ENCODE measurements at places on chromosomes 5 and 9.

DNA sequence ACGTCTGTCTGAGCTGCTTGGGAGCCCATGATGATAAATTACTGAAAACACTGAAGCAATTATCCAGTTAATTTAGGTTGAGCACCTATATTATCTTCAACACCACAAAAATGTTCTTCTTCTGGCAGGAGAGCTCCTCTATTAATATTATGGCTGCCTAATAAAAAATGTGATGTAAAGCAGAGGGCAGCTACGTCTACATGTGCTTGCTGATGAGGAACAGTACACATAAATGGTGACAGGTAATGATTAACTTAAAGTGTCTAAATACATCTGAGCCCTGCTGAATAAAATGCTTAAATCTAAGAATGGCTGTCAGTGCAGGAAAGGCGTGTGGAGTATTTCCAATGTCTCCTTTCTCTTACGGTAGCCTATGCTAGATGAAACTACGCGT is 131.3 kb upstream of the NR3C1 start:
- DNase-seq = no peak

DNA sequence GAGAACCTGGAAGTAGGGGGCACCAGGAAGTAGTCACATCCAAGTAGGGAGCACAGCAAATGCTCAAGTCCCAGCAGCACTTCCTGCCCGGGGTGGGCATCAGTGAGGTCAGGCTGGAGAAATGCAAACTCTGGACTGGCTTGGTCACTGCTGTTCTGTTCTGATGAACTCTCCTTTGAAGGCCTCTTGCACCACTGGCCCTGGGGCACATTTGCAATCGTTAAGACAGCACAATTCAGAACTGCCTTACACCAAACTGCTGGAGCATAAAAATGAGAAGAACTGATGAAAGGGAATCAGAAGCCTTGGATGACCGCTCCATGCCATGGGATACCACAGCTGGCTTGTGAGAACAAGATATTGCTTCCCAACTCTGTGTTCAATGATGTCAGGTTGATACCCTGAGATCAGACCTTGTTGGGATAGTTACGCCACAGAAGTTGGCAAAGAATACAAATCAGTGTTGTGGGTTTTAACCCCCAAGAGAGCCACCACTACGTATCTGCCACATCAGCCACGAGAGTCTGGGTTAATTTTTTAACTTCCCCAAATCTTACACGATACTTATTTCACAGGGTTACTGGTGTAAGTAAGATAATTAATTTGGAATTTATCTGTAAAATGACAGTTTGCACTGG is 42.3 kb upstream of the ZSWIM6 start:
- DNase-seq = no peak

- DNase-seq = no peak
Measured at GRCh38 chr5:28703651-28704260, 1665.4 kb upstream of the CDH9 start.

DNA sequence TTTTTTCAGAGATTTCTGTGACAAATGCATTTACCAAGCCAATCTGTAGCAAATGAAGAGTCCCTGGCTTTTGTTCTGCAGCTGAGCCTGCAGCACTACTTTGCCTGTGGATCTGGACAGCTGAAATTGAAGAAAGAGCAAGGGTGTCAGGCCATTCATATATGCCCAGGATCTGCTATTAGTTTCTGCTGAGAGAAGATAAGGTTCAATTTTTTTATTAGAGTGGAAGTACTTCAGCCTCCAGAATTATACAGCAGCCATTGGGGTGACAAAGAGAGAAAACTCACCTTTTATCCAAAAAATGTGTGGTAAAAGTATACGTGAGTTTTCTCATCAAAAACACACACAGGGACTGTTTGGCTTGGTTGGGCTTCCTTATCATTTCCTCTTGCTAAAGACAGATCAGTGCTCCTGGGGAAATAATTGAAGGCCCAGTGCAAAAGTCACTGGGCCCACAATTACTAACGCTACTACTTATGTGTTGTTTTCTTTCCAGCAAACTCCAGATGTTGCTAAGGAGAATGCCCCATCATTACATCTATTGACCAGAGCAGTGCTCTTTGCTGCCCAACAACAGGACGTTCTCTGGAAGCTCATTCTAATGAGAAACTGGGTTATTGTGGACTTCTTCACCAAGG is 138.6 kb downstream of the CEMIP2 start:
- no peak for DNase-seq

DNA sequence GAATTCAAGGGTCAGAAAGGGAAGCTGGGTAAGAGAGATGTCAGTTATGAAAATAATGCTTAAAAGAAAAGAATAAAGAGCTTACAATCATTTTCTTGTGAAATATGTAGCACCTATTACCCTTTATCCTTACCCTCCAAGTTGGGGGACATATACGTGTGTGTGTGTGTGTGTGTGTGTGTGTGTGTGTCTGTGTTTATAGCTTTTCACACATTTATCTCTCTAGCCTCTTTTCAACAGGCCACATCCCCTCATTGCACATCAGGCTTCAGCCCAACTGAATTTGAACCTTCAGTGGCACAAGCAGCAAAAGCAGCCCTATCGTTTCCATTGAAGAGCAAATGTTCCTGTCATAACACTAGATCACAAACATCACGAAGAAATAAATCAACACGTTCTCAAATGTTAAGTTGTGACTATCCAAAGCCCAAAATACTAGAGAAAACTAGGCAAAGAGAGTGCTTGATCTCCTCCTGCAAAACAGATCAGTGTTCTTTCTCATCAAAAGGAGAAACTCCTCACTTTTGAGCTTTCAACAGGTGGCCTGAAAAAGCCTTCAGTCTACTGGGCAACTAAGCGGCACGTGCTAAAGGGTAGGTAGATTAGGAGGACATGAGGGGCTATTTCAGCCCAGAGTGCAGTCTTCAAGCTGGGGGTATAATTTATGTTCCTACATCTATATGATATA is 416.4 kb downstream of the EFNA5 start:
- DNase-seq = no peak

GRCh38 chr9:128470560-128470959 is 14.8 kb downstream of the ODF2 start:
- DNase-seq = peak; percentile 83

GRCh38 chr5:112870966-112871365 is 9.9 kb downstream of the SRP19 start:
- no peak for DNase-seq

DNA sequence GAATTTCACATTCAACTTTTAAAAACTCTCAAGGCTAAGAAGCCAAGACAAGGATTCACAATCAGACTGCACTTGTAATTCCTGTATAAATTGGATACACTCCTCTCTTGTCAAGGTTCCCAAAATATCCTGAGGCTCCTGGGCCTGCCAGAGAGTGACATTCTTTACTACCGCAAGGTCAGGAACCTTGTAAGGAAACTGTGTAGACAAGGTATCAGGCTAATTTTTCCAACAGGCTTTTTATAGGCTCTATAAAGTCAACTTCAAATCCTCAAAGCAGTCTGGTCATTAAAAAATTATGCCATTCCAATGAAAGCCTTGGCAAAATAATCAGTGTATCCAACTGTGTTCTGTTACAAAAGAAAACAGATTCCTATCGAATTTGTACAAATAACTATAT is 15.5 kb upstream of the PAIP1 start:
- no peak for DNase-seq

DNA sequence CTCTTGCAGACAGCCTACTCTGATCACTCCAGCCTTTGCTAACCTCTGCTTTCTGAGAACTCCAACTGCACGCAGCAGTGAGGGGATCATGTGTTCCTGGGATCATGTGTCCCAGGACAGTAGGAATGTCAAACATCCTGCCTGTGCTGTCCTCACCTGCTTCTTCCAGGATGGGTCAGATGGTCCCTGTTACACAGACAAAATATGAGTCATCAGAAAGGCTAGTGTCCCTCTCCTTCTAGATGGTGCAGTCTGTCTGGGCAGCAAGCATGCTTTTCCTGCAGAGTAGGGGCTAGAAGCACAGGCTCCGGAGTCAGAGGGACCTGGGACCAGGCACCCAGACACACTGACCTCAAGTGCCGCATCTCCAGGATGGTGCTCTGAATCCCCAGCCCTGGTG is 20.1 kb upstream of the SLC25A48 start:
- DNase-seq = no peak

DNA sequence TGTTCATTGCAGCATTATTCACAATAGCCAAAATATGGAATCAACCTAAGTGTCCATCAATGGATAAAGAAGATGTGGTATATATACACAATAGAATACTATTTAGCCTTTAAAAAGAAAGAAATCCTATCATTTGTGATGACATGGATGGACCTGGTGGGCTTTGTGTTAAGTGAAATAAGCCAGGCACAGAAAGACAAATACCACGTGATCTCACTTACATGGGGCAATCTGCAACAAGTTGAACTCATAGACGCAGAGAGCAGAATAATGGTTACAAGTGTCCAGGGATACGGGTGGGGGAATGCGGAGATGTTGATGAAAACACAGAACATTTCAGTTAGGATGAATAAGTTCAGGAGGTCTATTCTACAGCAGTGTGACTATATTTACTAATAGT is 66.4 kb upstream of the ALDH1B1 start:
- DNase-seq = no peak

DNA sequence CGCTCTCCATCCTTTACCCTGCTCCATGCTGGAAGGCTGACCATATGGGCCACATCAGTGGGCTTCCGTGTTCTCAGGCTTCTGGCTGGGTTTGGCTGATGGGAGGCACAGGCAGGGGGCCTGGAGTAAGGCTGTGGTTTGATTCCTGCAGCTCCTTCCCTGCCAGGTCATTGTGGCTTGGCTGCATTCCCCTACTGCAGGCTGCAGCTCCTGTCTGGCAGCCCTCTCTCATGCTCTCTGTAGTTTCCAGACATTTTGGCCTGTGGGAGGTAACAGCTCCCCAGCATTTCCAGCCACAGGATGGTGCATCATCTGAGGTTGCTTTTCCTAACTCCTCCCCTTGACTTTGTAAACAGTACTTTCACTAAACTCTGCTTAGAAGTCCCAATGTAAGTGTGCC is 102.0 kb upstream of the PTPN3 start:
- DNase-seq = no peak

GRCh38 chr5:157535042-157535865 is 40.3 kb downstream of the ADAM19 start:
- DNase-seq = no peak

GRCh38 chr9:129327552-129328328 is 149.7 kb upstream of the IER5L start:
- no peak for DNase-seq

GRCh38 chr9:87681271-87682061 is 44.5 kb upstream of the CTSL start:
- no peak for DNase-seq

- no peak for DNase-seq
Measured at GRCh38 chr5:50710838-50711237, 44.4 kb downstream of the PARP8 start.

DNA sequence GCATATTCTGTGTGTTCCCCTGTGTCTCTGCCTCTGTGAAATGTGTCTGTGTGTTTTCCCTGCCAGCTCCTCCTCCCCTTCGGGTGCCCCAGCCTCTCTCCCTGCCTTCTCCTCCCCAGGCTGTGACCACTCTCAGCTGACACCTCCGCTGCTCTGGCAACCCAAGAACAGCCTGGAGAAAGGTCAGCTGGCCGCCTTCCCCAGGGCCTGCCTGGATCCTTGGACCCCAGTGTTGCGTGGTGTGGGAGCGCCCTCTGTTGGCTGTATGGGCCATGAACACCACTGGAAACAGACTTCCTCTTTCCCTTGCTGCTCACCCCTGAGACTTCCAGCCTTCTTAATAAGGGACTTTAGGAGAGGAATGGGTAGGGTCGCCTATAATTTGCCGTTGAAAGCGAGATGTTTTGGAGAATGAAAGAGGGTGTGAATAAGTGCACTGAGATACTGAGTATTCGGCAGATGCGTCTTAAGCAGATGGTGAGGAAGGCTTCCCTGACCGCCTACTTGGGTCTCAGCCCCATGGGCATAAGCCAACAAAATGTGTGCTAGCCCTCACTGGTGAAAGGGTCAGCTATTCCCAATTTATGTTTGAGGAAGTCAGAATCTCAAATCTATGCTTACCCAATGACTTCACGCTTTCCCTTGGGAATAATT is 114.9 kb upstream of the TRIM32 start:
- DNase-seq = no peak

GRCh38 chr9:35688558-35689541 is 875 bp downstream of the TPM2 start:
- no peak for DNase-seq

DNA sequence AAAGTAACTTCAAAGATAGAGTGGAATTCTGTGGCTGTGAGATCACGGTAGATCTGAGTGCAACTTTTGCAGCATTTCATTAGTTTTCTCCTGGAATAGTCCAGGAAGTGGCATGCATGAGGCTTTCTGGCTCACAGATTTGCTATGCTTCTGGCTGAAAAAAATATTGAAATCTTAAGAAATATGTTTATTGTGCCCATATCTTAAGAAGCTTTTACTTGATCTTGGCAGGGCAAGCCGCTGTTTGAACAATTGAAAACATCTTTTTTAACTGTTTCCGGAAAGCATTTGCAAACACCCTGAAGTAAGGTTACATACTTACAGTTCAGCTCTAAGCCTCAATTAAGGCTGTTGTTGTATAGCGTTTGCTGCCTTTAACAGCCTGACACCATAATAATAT is 135.7 kb upstream of the GDNF start:
- DNase-seq = no peak

DNA sequence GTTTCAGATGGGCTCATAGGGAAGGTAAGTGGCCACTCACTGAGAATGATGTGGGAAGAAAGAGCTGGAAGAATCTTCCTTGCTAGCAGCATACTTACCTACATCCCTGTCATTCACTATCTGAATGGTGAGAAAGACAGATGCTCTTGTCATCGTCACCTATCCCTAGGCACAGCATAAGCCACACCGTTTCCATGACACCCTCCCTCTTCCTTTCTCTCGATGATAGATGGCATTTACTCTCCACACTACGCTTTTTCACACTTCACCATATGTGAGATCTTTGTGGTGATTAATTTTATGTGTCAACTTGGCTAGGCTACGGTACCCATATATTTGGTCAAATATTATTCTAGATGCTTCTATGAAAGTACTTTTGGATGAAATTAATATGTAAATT is 44.4 kb upstream of the FER start:
- DNase-seq = no peak

DNA sequence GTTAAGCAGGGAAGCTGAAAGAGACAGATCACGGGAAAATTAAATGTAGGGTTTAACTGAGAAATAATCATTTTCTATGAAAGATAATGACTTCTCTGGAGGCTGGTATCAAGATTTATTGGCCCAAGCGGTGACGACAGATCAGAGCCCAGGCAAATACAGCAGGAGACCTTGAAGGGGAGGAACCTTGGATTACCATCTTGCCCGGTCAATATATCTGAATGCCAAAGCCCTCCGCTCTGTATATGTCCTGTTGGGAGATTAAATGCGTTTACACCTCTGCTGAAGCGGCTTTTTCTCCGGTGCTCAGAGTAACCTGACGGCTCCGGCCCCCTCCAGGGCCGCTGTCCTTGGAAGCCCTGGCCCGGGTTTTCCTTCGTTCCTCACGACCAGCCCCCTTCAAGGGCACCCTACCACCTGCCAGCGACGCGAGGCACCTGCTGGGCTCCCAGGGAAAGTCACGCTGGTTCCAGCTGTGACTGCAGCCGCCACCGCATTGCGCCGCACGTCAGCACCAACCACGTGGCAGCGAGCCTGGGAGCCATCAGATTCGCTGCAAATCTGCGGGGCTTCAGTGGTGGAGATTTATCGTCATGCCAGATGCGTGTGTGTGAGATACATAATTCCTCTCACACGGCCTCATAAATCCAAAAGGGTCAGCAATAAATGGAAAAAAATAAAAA is 4.4 kb upstream of the QSOX2 start:
- DNase-seq = no peak

All from hematopoietic multipotent progenitor cell (in vitro differentiated cells).